ENCODE measurements at places on chromosomes 5 and 9. TPM values are rescaled to one million over a fixed set of nuclear protein-coding genes. Genes with fewer than 3 reads are reported as not detected.
A peak's percentile ranks its signal among the peaks of the same experiment; 100 is the strongest.

DNA sequence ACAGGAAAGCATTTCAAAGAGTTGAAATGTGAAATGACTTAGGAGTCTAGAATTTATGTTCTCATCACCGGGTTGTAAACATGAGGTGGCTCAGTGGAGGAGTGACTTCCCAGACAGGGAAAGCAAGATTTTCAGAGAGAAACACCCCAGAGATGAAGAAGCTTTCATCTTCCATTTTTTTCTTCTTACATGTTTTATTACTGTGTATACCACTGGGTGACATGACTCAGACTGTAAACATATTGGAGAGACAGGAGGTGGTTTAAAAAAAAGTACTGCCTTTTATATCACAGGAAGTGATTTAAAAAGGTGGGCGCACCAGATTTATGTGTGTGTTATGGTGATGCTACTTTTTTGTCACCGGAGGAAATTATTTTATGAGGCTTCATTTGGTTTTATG, 209.1 kb upstream of the TUT7 start:
- DNase-seq = no peak

GRCh38 chr9:2725126-2725525, 7.8 kb downstream of the KCNV2 start:
- no peak for DNase-seq

DNA sequence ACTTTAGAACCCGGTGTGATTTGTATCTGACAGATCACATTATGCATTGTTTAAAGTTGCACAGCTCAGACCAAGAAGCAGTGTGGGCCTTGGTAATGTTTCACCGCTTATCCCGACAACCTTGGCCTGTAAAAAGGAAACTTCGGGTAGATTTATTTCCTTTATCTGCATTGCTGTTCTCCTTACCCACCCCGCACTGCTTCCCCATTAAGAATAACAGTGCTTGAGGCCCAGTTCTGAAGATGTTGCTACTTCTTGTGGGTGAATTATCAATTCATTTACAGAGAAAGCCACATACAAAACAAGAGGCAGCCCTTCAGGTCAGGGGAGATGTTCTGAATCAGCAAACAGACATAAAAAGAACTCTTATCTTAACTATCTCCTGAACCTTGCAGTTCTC, 8.4 kb downstream of the SMARCA2 start:
- DNase-seq = no peak

GRCh38 chr5:103706939-103707682, 144.5 kb upstream of the NUDT12 start:
- no peak for DNase-seq

DNA sequence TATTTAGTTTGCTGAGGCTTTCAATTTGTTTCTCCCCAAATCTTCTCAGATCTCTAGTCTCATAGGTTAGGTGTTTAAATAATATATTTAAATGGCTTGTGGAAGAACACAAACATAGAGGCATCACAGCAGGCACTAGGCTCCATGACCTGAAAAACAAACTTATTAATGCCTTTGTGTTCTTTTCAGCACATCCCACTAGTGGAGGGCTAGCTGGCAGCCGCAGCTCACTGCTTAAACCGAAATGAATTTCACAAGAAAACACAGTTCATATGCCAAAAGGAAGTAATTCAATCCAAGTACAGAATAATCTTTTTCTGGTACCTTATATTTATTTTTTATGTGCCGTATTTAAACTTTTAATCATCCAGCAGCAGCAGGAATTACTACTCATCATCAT, 382.5 kb downstream of the PLK2 start:
- no peak for DNase-seq

- DNase-seq = no peak
Measured at GRCh38 chr5:172444110-172444510, 10.2 kb downstream of the SH3PXD2B start.

GRCh38 chr9:96344458-96345180, 38.9 kb downstream of the SLC35D2 start:
- no peak for DNase-seq

- DNase-seq = no peak
Measured at GRCh38 chr9:92650839-92651621, 18.9 kb downstream of the IPPK start.

DNA sequence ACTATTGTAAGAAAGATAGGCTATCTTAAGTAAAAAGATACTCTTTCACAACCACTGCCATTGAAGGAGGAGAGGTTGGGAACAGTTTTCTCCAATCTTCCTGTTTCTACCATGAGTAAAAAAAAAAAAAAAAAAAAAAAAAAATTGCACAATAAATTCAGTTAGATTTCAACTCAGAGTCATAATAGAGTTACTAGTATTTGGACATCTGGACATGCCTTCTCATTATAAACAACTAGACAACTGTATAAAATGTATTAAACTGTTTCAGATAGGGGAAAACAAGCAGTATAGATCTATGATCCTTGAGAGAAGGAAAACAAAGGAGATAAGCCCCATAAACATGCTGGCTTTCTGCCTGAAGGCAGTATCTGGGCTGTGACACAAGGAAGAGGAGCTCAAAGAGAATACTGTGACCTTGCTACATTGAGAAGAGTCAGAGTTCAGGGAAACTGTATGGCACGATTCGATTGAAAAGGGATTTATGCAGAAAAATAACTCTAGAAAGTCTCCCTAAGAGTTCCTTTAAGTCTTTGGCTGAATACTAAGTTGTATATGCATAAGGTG, 249.2 kb upstream of the POU5F2 start:
- DNase-seq = no peak

- DNase-seq = no peak
Measured at GRCh38 chr5:124655921-124656511, 90.4 kb downstream of the ZNF608 start.

DNA sequence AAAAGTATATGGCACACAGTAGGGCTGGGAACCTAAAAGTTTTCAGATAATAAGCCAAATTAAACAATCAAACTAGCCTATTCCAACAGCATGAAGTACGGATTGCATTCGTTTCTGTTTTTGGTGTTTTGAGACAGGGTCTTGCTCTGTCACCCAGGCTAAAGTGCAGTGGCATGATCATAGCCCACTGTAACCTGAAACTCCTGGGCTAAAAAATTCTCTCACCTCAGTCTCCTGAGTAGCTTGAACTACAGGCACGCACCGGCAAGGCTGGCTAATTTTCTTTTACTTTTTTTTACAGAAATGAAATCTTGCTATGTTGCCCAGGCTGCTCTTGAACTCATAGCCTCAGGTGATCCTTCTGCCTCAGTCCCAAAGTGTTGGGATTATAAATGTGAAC, 5.2 kb downstream of the RFX3 start:
- no peak for DNase-seq

DNA sequence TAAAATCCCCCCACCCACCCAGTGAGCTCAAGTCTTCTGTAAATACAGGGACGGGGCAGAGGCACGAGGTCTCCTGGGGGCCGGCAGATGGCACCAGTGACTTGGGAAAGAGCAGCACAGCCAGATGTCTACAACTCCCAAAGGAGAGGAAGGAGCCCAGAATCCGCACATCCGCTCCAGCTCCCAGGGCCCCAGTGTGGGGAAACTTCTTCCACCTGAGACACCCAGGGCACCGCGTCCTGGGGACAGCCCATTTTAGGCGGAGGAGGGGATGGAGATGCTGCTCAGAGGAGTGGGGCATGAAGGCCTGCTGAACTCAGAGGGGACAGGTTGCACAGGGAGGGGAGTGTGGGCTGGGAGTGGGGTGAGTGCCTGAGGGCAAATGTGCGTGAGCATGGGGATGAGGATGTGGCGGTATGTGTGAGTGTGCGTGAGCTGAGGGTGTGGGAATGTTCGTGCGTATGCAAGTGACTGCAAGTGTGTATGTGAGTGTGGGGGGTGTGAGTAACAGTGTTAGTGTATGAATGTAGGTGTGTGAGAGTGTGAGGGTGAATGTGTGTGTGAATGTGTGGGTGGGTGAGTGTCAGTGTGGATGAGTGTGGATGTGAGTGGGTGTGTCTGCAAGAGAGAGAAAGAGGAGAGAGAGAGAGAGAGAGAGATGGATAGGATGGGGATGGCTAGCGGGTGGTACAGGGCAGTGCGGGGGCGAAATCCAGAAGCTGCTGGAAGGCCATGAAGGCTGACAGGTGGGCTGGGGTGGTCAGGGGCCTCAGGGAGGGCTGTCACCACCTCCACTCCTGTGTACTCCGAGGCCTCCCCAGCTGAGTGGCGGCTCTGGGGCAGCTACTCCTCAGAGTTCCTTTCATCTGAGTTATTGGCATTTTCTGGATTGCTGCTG, 63.5 kb downstream of the DUSP1 start:
- DNase-seq = no peak

DNA sequence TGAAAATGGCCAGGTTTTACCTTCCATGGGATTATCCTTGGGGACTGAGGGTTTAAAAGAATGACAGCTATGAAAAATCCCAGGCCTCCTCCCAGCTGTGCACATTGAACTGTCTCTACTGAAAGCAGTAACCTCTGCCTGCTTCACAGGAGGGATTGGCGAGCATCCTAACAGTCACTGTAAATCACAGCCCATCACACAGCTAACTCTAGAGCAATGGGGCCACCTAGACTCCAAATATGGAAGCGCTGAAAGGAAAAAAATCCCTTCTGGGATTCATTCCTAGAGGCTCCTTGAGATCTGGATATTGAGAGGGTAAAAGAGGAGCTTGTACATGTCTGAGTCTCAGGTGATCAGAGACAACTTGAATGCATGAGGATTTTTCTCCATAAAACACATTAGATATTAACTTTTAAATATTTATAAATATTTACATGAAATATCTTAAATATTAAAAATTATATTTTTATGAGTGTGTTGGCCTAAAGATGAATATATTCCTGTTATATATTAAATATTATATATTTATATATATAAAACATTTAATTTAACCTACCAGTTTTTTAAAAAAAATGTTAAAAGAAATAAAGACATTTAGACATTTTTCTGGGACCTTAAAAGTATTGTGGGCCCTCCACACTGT, 133.8 kb upstream of the SLC24A2 start:
- DNase-seq = no peak

- peak; percentile 83 for DNase-seq
Measured at GRCh38 chr5:141992349-141992963, 20.4 kb downstream of the GNPDA1 start.

- no peak for DNase-seq
Measured at GRCh38 chr9:3401221-3401954, 124.4 kb downstream of the RFX3 start.

DNA sequence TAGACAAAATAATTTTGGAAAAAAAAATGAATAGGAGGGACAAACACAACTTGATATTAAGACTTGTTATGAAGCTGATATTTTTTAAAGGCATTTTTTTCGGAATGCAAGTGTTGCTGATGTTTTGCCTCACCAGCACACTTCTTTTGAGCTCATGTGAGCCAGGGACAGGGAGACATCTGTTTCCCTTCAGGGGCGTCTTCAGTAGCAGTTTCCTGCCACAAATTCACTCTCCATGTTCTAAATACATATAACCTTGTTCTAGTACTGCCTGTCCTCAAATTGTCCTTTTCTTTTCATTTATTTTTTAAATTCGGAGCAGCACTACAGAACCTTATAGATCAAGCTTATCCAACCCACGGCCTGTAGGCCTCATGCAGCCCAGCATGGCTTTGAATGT, 316.0 kb upstream of the PAPPA start:
- no peak for DNase-seq

GRCh38 chr5:168989731-168990505, 311.0 kb downstream of the SLIT3 start:
- DNase-seq = no peak

The WDR38 gene
- not detected for polyA plus RNA-seq

The PCAT7 gene
- polyA plus RNA-seq = not detected

The UNC13B gene
- 0.60 TPM for polyA plus RNA-seq

The SMIM33 gene
- polyA plus RNA-seq = 0.17 TPM

The SLC6A3 gene
- not detected for polyA plus RNA-seq

The PTAR1 gene
- polyA plus RNA-seq = 13.1 TPM

The GGTA1 gene
- not detected for polyA plus RNA-seq

All from naive thymus-derived CD8-positive, alpha-beta T cell (primary cell).